H7 (cell line): ENCODE measurements at places on chromosomes 12 and 14.

DNA sequence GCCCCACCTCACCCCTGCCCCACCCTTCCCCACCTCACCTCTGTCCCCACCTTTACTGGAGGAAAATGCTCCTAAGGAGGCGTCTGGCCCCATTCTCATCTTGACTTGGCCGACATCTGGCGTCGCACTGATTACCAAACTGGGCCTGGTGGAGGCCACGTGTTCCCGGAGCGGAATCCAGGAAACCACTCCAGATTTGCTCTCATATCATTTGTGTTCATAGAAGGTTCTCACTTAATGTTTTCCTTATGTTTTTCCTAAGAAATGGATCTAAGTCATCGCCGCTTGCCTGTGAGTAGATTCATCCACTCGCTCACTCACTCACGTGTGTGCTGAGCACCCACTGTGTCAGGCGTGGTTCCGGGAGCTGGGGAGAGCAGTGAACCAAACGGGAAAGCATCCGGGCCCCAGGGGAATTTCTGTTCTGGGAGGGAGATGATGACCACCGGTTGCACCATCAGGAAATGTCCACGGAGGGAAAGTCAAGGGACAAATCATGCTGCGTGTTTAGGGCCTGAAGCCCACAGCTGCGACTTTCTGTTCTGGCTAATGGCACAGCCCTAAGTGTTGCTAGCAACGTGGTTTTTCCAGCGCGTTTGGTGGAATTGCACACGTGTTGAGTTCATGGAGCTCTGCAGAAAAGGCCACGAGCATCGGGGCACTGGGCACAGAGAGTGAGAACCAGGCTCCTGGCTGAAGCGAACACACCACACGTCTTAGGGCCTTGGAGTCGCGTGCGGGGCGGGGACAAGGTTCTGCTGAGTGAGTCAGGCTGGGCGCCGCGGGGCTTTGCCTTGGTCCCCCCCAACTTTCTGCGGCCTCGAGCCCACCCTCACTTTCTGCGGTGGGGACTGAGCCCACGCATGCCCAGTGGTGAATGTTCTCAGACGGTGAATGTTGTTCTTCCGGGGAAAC lies 57.7 kb downstream of the ADGRD1 start:
- no peak for DNase-seq

- DNase-seq = peak; percentile 19
Measured at GRCh38 chr14:80364274-80364673, 153.0 kb upstream of the DIO2 start.

- DNase-seq = peak; percentile 92
Measured at GRCh38 chr12:55705782-55706402, 1.8 kb downstream of the ITGA7 start.

DNA sequence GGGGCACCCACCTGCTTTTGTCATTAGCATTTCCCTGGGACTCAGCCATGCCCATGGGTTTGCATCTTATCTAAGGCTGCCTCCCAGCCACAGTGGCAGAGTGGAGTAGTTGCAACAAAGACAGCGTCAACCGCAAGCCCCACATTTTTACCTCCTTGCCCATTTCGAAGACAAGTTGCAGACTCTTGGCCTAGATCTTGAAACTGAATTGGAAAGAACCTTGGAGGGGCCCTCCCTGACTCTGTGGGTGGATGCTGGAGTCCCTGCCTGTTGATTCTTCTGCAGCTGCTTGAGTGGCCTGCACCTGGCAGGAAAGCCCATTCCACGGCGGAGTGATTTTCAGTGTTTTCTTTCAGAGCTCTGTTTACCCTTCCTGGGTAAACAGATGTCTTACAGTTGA lies 309.0 kb downstream of the VRK1 start:
- DNase-seq = no peak

DNA sequence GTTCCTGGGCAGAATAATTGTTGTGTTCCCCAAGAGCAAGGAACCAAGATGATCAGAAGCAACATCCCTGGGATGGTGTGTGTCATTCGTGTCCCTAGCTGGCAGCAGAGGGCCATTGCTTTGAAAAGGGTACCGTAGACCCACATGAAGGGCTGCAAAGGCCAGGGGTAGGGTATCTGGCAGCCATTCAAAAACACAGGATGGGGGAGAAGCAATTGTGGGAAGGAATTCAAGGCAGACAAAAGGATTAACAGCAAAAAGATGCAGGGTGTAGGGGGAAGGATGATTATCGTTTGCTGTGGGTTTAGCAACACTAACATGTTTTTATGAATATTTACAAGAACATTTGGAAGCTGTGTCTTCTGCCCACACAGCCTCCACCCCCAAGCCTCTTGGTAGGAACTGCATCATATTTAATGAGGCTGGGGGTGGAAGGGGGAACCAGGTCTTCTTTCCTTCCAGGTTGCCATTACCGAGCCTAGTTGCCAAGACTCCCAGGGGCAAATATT lies 169.0 kb upstream of the G2E3 start:
- peak; percentile 16 for DNase-seq

- DNase-seq = no peak
Measured at GRCh38 chr12:71432936-71433335, 6.7 kb upstream of the LGR5 start.

DNA sequence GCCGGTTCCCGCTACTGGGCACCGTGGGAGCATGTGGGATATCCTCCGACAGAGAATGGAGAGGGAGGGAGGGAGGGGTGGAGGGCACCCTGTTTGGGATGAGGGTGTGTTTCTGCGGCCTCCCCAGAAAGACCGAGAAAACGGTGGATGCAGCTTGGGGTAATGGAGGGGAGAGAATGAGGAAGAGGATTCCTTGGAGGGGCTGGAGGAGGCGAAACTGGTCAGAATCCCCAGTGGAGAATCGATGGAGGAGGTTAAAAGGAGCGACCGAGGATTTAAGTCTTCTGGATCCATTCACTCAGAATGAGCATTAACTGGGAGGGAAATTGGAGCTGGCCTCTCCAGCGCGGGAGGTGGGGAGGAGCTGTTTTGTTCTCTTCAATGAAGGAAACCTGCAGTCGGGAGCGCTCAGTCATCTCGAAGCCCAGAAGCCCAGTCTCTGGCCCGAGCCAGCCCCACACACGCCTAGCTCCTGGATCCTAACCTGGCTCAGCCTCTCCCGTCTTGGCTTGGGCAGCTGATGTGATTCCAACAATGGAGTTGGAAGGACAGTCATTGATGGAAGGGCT lies 581 bp downstream of the ARG2 start:
- DNase-seq = peak; percentile 70

DNA sequence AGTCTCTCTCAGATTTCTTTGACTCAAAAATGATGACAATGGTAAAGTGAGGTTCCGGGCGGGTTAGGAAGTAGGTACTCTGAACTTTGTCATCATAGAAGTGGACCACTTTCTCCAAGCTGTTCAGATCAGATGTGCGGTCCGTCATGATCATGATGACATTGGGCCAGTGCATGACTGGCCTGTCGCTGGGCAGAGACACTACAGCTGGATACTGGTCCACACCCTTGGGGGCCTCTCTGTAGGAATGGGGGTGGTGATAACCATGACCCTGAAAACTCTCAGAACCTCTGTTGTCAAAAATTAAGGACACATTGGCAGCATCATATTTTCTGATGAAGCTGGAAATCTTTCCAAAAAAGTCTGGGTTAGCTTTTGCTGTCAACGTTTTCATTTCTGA lies 28.2 kb downstream of the KICS2 start:
- no peak for DNase-seq

GRCh38 chr12:27002141-27002540 lies 12.0 kb downstream of the TM7SF3 start:
- DNase-seq = no peak

GRCh38 chr12:89650239-89650638 lies 58.4 kb downstream of the ATP2B1 start:
- no peak for DNase-seq

DNA sequence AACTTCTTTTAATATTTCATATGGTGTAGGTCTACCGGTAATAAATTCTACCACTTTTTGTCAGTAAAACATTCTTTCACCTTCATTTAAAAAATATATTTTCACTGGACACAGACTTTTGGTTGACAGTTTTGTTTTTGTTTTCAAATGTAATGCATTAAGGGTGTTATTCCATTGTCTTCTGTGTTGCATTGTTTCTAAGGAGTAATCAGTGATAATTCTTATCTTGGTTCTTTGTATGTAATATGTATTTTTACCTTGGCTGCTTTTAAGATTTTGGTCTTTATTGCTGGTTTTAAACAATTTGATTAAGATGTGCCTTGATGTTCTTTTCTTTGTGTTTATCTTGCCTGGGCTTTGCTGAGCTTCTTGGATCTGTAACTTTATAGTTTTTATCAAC lies 4.1 kb downstream of the MAP1LC3B2 start:
- no peak for DNase-seq

DNA sequence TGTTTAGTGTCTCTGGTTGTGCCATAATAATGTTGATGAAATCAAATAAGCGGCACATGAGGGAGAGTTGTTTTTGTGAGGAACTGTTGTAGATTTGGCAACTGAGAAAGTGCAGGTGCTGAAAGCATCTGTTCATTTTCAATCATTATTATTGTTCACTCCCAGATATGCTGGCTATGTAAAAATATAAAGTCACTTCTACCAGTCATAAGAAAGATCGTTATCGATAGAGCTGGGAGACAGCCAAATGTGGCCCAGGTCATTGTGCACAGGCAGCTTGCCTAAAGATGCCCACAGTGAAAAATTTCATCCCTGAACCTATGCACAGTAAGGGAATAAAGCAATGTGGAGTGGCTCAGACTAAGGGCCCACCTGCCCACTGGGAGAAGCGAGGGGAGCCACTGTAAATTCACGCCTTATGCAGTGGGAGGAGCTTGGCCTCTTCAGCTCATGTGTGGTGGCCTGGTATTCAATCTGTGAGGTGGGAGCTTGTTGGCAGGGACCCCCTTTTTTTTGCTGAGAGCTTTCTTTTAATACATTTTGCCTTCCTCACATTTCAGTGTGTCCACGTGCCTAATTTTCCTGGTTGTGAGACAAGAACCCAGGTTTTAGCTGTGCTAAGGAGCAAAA lies 1490.8 kb upstream of the TMEM132C start:
- DNase-seq = no peak

DNA sequence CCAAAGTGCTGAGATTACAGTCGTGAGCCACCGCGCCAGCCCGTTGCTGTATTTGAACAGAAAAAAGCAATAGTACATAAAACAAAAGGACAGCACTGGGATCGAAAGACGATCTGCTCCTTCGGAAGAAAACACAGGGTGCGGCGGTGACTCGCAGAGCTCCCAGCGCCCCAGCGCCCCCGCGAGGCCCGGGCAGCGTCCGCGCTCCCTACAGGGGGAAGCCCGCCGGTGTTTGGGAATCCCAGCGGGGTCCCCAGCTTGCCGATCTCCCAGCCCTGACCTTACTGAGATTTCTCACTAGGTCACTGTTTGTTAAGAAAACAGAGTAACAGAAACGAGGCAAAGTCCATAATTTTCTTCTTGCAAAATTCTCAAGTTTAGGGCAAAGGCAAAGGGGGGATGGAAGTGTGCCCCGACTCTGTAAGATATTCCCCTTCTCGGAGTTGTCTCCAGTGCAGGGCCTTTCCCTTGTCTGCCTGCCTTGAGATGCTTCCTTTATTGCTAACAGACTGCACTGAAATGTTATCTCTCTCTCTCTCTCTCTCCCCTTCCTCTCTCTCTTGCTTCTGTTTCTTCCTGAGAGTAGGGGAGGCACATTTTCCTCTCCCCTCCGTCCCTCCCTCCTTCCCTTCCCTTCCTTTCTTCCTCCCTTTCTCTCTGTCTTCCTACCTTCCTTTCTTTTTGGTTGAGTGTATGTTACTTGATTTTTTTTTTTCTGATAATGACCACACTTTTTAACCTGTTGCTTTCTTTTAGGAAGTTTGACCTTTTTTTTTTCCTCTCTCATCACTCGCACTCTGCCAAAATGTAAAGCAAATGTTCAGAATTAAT lies 91.9 kb downstream of the TMEM30B start:
- peak; percentile 89 for DNase-seq

GRCh38 chr14:58749066-58749669 lies 111.4 kb downstream of the DACT1 start:
- no peak for DNase-seq

DNA sequence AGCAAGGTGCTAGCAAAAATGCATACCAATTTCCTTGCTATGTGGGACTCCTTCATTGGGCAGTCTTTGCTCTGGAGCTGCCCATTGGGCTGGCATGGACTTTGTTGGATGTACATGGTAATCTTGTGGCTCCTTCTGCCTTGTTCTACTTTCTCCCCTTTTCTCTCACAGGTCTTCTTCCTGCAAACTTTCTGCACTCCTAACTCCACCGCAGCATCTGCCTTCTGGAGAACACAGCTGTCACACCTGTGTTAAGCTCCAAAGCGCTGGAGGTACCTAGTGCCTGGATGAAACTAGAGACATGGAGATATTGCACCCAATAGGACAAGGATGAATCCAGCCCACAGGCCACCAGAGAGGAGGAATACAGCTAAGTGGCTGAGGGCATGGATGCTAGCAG lies 60.7 kb upstream of the CCND2 start:
- DNase-seq = no peak

GRCh38 chr12:80187660-80188090 lies 88.3 kb downstream of the OTOGL start:
- DNase-seq = no peak

DNA sequence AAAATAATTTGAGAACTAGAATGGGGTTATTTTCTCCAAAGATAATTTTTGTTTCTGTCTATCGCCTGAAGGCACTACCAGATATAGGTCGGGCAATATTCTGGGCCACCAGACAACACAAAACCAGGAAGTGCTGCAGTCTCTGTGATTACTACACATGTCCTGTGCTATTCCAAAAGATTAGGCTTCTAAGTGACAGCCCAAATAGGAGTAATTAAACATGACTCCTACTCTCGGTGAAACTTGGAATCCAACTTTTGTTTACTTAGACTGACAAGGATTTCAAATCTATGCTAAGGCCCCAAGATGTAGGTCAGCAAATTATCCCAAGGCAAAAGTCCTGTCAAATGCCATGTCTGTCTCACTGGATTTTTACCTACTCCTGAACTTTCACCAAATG lies 157.6 kb upstream of the LRFN5 start:
- no peak for DNase-seq

GRCh38 chr14:71363946-71364925 lies 457.0 kb downstream of the PCNX1 start:
- no peak for DNase-seq

DNA sequence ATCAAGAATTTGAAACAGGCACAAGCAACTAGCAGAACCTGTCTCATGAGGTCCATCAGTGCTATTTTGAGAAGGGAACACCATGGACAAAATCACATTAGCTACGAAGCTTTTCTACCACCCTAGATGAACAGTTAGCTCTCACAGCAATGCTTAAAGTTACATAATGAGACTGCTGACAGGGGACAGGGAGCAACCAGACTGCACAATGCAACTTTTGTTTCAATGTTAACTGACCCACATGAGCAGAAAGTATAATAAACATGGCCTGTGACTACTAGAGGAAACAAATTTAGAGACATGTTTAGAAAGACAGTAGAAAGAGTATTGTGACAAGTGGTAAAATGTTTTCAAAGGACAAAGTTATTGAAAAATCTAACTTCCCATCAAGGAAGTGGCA lies 282.8 kb downstream of the CEP128 start:
- no peak for DNase-seq

DNA sequence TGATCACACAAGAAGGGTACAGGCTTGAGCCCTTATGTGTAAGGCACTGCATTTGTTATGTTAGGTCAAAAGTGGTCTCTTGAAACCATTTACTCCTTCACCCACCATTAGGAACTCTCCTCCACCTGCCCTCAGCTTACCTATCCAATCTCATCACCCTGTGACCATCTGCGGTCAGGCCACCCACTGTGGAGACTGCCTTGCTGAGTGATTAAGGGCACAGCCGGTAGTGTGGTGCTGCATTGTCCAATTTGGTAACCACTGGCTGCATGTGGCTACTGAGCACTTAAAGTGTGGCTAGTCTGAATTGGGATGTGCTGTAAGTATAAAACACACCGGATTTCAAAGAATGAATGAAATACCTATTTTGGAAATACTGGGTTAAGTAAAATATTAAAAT lies 177.1 kb upstream of the PARP11 start:
- DNase-seq = no peak
